ENCODE measurements at places on chromosomes 3 and 15.

GRCh38 chr15:40136470-40137302, 24.2 kb upstream of the BUB1B start:
- no peak for DNase-seq

- DNase-seq: no peak
Observed at GRCh38 chr3:47015151-47015550, 35.7 kb downstream of the NBEAL2 start.

GRCh38 chr3:108164391-108164790, 57.8 kb downstream of the IFT57 start:
- no peak for DNase-seq

DNA sequence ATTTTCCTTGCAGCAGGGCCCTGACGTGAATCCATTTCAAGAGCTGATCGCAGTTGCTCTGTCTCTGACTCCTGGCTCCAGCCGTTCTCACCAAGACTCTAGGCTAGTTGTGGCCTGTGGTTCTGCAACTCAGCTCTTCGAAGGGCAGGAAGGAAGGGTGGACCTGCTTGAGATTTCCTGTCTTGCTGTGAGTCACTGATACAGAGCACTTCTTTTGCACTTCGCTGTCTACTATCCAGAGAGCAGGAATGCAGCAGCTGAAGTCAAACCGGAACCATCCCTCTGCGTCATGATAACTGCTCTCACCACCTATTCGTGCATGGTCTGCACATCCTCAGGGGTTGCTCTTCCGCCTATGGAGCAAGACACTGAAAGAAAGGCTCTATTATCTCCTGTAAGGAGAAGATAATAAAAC, 59.7 kb downstream of the RAP2B start:
- DNase-seq: no peak

- DNase-seq: no peak
Observed at GRCh38 chr3:58082047-58082446, 73.8 kb downstream of the FLNB start.

GRCh38 chr3:140388202-140388922, 289.5 kb upstream of the TRIM42 start:
- no peak for DNase-seq

DNA sequence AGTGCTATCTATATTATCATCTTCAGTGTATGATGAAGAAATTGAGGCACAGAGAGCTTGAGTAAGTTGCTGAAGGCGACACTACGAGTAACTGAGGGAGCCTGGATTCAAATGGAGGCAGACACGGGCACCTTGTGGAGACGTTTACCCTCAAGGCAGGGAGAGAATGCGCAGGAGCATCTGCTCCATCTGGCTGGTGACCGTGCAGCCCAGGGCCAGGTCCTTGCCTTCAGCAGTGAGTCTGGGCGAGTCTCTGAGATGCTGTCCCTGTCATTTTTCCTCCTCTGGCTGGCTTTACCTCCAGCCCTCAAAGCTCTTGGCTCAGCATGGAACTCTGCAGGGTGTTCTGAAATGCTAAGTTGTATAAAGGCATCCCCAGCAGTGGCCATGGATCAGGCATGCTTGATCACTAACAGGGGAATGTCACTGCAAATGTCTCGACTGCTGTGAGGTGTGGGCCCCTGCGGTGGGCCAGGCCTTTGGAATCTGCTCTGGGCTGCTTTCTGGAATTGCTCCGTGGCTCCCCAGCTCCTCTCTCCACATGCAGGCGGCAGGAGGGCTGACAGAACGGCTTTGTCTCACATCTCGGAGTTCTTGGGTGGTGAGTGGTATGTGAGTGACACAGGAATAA, 19.7 kb downstream of the SPSB4 start:
- DNase-seq: no peak

DNA sequence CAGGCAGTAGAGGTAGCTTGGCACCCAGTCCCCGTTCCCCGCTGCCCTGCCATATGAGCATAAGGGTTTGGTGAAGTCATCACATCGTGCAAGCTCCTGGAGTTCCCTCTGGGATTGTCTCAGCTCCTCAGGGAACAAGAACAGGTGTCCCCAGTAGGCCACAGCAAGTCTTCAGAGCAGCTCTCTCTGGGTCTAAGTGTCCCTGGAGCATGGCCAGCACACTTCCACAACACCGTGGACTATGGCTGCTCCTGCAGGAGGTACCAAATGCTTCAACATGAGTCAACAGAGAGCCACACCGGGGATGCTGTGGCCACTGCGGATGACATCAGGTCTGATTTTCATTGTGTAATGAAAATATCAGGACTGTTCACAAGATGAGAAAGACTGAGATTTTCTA, 23.1 kb downstream of the ABHD6 start:
- DNase-seq: peak; percentile 45

DNA sequence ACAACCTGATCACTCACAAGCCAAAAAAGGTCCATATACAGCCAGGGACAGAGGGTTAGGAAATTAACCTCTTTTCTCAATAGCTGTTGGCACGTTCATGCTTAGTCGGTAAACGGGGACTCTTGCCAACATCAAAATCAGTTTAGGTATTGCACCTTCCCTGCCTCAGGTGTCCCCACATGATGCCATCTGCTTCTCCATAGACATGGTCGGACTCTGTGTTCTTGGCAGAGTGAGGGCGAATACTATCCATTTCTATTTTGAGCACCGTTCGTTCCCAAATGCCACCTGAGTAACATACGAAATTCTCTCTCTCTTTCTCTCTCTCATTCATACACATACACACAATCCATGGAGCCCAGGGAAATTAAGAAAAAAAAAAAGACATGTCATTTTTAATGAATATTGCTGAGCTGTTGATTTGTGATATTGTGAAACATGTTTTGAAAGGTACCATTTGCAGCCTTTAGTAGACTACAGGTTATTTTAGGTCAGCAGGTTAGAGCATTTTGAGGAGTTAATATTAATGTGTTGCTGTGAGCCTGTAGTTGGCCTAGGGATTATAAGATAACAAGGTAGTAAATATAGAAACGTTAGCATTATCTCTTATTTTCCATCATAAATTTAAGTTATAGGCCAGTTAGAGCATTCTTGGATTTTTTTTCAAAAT, 78.5 kb downstream of the GHSR start:
- no peak for DNase-seq

DNA sequence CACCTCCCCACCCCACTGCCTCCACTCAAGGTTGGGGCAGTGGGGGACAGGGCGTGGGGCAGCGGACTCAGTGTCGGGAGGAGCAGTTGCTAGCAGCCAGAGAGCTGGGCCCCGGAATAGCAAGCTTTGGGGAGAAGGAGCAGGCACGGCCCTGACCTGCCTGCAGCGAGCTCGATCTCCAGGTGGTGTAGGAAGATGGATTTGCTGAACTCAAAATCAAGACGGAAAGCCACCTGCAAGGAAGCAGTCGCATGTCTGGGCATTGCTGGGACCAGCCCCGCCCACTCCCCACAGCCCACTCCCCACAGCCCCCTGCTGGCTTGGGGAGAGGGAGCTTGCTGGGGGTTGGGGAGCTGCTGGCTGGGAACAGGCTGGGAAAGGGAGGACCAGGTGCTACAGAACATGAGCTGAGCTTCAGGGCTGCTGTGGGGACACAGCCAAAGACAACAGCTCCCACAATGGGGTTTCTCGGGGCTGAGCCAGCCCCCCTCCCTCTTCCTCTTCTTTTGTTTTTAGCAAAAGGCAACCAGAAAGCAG, 38.0 kb downstream of the FEM1B start:
- DNase-seq: no peak

- no peak for DNase-seq
Observed at GRCh38 chr3:20047976-20048883, 8.0 kb downstream of the KAT2B start.

- DNase-seq: no peak
Observed at GRCh38 chr15:62369454-62369853, 204.4 kb upstream of the C2CD4B start.

DNA sequence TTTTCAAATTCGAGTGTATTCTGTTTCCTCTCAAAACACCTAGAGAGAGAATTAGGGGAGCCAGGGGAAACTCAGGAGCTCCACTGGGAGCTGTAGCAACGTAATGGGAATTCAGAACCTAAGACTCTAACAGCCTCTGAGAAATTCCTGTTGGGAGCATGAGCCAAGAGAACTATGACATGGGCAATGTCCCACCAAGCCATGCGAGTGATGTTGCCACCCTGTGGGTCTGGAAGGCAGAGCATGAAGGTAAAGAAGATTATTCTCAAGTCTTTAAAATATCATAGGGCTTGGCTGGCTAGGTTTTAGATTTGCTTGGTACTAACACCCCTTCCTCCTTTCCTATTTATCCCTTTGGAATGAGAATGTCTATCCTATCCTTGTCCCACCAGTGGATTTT, 392.6 kb upstream of the ADAMTS9 start:
- no peak for DNase-seq

DNA sequence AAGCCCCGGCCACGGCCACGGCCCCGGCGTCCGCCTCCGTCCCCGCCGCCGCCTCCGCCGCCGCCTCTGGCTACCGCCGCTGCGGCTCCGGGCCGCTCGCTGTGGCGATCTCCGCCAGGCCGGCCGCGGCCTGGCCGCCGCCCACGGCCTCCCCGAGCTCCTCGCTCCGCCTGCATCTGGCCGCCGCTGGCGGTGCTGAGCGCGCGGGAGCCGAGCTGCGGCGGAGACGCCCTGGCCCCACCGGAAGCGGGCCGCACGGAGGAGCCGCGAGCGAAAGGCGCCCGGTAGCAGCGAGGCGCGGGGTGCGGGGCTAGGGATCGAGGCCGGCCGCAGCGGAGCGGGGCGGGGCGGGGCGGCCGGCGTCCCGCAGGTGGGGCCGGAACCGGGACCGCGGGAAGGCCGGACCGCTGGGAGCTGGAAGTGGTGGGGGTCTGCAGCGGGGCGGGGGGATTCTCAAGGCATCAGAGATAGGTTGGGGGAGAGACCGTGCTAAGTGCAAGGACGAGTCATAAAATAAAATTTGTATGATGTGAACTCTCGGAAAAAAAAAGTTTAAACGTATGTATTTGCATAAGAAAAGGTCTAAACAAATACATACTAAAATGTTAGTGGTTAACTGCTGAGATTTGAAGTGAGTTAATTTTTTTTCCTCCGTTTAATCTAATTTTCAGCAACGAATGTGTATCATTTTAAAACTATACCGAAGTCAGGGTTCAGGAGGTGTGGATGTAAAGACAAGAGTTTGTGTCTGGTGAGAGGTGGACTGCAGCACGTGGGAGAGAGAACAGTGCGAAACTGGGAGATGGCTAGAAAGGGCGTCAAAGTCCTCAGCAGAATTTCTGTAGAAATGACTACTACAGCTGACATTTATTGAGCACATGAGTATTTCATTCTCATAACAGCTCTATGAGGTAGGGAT, at the start of gene AVEN:
AVEN (minus strand) TSS at position 334 of the 919 bp plus-strand sequence; CDS start at position 176, 158 bp downstream.
- no peak for DNase-seq

- DNase-seq: no peak
Observed at GRCh38 chr3:33881156-33882064, 83.0 kb downstream of the PDCD6IP start.

GRCh38 chr3:122705379-122705778, 24.7 kb downstream of the PARP14 start:
- DNase-seq: no peak

DNA sequence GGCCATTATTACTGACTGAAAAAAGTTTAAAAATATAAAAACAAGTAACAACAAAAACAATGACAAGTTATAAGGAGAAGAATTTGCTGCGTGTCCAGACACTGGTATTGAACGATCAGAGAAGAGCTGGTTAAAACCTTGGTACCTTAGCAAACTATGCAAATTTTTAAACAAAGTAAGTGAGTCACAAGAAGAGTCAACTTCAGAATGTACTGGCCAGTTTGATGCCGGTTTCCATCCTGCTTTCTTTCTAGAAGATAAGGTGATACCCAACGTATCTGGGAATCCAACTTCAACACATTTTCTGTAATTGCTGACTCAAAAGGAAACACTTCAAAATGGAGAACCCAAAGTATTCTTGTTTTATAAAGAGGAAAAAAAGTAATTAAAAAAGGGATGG, 49.8 kb downstream of the RUBCN start:
- no peak for DNase-seq

GRCh38 chr15:94234300-94234699, 2.9 kb downstream of the MCTP2 start:
- DNase-seq: no peak

DNA sequence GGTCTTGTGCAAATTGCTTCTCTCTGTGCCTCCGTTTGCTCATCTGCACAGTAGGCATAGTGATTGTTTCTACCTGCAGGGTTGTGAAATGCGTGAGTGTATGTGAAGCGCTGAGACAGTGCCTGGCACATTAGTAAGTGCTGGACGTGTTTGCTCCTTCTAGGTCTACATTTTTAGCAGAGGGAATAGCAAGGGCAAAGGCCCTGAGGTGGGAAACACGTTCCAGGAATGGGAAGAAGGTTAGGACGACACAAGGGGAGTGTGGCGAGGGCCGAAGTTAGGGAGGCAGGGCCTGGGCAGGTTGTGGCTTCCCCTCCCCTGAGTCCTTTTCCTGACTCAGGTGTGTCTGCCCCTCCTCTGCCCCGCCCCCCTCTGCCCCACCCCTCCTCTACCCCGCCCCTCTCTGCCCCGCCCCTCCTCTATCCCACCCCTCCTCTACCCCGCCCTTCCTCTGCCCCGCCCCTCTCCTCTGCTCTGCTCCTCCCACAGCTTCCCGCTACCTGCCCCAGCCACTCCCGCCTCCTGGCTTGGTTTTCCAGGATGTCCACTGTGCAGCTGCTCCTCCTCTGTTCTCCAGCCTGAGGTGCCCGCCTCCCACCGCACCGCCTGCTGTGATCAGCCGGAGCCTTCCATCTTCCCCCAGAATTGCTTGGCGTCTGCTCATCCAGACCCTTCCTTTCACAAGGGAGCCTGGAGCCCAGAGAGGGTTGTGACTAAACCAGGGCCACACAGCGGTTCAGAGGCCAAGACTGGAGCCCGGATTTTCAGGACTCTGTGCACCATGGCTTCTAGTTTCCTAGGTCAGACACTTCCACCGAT, 31.1 kb upstream of the SMAD6 start:
- DNase-seq: no peak

GRCh38 chr15:95296643-95297042, 1033.9 kb upstream of the NR2F2 start:
- no peak for DNase-seq

- DNase-seq: peak; percentile 22
Observed at GRCh38 chr3:14329116-14329830, 73.1 kb upstream of the SLC6A6 start.

DNA sequence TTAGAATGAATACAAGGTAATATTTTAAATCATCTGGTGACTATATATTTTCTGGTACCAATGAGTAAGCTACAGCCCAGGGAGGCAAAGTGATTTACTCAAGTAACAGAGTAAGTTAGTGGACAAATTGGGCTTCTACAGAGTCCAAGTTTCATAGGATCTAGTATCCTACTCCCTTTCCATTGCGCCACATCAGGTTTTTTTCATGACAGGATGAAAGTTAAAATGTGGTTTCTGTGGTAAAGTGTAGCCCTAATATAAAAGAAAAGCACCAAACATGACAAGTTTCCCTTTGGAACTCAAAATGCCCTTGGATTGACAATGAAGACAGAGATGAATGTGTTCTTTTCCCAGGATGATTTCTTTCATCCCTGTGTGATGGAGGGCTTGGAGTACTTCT, 350.8 kb upstream of the ZNF385D start:
- no peak for DNase-seq

- no peak for DNase-seq
Observed at GRCh38 chr3:18245721-18246120, 179.4 kb downstream of the SATB1 start.

- DNase-seq: no peak
Observed at GRCh38 chr15:71275566-71276335, 160.5 kb downstream of the THSD4 start.
